HFF-Myc (cell line): ENCODE measurements at places on chromosomes 1 and 21.

- DNase-seq = no peak
Measured at GRCh38 chr1:17060306-17060749, 6.5 kb upstream of the SDHB start.

DNA sequence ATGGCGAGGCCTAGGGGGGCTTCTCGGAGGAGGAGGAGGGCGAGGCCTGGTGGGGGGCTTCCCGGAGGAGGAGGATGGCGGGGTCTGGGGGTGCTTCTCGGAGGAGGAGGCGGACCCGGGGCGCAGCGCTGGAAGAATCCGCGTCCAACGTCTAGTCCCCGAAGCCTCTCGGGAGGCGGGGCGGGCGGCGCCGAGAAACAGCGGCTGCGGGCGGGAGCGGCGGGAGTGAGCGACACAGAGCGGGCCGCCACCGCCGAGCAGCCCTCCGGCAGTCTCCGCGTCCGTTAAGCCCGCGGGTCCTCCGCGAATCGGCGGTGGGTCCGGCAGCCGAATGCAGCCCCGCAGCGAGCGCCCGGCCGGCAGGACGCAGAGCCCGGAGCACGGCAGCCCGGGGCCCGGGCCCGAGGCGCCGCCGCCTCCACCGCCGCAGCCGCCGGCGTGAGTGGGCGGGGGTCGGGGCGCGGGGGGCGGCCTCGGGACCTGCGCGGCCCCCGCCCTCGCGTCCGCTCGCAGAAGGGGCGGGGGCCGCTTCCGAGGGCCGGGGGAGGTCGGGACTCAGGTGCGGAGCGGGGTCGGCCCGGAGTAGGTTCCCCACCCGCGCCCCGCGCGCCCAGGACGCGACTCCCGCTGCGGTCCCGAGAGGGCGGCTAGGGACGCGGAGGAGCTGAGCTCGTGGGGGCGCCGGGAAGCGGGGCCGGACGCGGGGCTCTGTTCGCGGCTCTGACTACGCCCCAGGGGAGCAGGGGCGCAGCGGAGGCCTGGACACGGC lies at the start of gene KLHL17:
Gene KLHL17 (plus strand): TSS at position 222 of the 769 bp plus-strand sequence. CDS start 110 bp downstream, at position 332.
- DNase-seq = no peak

DNA sequence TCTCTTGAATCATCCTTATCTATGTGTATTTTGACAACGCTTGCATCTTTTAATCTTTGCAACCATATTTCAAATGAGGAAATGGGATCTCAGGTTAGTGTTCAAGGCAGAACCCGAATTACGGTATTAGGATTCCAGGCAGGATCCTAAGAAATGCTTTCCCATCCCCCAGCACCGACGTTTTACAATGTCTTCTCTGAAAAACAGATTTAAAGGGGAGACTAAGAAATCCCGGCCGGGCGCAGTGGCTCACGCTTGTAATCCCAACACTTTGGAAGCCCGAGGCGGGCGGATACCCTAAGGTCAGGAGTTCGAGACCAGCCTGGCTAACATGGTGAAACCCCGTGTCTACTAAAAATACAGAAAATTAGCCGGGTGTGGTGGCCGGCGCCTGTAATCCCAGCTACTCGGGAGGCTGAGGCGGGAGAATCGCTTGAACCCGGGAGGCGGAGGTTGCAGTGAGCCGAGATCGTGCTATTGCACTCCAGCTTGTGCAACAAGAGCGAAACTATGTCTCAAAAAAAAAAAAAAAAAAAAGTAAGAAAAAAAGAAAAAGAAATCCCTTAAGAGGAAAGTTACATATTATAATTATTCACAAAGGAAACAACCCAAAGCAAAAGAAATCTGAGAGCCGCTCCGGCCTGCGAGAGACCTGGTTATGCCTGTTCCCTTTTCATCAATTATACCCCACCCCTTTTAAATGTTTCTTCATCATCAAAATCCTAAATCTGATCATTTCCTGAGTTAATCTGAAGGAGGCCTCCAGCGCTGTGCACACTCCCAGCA lies 801 bp upstream of the GORAB start:
- DNase-seq = no peak

GRCh38 chr1:112772781-112773180 lies 57.6 kb upstream of the PPM1J start:
- DNase-seq = no peak

DNA sequence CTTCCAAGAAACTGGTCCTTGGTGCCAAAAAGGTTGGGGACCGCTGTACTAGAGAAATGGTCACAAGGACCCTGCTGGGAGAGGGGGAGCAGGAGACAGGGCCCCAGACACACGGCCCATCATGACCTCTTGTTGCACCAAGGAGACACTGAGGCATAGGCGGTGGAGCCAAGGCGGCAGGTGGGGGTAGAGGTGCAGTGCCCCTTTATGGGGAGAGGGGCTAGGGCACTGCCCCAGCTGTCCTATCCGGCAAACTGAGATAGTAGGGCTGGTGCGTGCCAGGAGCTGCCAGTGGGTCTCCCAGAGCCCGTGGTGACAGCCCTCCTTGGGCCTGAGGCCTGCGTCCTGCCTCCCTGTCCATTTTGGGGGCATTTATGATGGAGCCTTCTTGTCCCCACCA lies 20.3 kb downstream of the TNNT2 start:
- DNase-seq = no peak

DNA sequence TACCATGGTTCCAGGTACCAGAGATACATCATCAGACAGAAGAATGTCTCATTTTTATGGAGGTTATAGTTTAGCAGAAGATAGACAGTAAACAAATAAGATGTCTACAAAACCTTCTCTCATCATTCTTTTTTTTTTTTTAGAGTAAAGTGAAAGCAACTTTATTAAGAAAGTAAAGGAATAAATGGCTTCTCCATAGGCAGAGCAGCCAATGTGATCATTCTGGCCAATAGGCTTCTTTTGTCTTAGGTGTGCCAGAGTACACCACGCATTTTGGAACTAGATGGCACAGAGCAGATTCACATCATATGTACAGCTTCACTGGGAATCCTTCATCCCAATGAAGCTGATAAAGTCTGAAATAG lies 428.2 kb downstream of the SMYD3 start:
- no peak for DNase-seq

DNA sequence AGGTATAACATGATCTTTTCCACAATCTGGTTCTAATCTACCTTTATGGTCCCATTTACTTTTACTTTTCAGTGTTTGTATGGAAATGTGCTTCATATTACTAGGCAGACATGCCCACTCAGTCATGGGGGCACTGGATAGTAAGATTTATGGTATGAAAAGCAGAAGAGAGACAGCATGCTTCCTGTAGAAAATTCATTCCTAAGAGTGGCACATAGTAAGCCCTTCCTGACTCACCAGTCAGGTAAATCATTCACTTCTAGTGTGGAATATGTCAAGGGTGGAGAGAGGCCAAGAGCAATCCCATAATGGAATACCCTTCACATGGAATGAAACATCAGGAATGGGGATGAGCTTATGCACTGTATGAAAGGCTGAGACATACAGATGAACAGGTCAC lies 49.5 kb upstream of the BCL10 start:
- no peak for DNase-seq
